Umbilical cord (tissue), 2 donors: ENCODE measurements at places on chromosomes 1 and 21. TPM values are rescaled to one million over a fixed set of nuclear protein-coding genes. Genes with fewer than 3 reads are reported as not detected.

The CELA3B gene
- not detected for total RNA-seq

DNA sequence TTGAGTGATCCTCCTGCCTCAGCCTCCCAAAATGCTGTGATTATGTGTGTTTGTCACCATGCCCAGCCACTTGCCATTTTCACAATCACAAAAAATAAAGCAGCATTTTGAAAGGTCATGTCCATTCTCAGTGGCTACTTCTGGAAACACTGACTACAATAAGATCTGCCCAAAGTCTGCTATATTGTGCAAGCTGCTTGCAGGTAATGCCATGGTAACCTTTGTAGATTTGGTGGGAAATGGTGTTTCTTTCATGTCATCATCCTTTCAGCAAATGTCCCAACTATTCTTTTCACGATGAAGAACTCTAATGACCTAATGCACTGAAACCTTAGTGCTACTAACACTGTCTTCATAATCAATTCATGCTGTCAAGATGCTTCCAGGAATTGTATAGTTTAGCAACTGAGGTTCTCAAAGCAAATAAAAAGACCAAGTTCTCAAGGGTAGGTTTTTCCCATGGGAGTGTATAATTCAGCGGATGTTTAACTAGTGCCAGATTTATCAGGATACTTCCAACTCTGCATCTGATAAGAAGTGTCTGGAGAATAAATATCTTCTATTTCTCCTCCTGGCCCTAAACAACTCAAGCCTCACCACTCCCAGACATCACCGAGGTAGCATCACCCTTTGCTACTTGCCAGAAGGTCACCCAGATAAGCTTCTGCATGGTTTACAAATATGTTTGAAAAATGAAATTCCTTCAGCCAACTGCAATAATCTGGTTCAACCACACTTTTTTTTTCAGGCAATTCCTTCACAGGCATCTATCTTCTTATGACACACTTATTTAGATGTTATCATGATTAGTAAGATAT is 132.0 kb upstream of the ZC3H11B start:
- DNase-seq = no peak

GRCh38 chr1:198232378-198232777 is 75.6 kb downstream of the NEK7 start:
- no peak for DNase-seq

DNA sequence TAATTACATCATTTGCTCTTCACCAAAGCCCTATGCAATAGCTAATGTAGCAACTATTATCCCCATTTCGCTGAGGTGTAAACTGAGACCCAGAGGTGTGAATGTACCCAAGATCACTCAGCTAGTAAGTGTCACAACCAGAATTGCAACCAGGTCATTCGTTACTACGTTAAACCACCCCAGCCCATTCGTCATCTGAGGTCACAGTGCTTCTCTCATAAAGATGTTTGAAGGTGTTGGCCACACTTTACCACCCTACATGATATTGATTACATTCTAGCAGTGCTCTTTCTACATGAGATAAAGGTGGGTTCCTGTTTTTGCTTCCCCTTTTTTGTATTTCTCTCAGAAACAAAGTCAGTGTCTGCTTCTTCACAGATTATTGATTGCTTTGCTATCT is 195.3 kb downstream of the ZBTB18 start:
- no peak for DNase-seq

DNA sequence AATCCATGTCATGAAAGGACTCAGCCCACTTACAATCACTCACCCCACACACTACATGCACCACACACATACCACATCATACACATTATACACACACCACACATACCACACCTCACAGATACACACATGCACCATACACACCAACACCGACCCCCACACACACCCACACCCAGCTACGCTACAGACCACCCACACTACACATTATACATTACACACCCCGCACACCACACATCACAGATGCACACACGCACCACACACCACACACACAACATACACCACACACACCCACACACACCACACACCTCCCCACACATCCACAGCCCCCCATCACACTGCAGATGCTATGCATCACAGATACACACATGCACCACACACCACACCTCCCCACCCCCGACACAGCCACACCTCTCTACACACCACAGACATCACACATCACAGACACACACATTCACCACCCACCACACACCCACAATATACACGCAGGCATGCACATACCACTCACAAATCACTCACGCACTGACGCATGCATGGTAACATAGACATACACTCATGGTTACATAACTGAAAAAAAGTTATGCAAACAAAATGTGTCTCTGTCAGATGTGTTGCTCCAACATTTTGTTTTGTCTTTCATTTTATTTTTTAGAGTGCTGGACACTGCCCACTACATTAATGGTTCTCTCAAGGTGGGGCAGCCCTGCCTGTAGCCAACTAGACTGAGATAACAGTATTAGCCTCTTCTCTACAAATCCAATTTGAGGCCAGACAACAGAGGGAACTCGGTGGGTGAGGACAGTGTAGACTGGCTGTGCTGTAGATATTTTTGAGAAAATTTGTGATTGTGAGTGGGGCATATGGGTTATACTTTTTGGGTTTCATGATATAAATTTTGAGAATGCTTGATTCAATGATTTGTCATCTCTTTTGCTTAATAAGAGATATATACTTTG is 15.2 kb upstream of the PGBD2 start:
- DNase-seq = no peak
